ENCODE measurements at places on chromosomes 11 and 22.
A peak's percentile ranks its signal among the peaks of the same experiment; 100 is the strongest.

DNA sequence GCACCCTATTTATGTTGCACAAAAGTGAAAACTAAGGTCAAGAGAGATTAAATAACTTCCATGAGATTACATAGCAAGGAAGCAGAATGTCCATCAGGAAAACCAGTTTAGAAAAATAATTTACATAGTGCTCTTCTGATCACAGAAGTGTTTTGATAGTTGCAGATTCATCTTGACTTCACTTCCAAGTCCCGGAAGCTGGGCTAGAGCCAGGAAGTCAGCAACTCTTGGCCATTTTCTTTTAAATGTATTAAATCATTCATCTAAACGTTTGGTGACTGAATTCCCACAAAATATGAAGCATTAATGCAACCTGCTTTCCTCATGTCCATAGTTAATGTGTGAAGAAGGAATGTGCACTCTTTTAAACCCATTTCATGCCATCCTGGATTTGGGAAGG, 29.7 kb downstream of the APLP2 start:
- no peak for DNase-seq

GRCh38 chr11:90757849-90758494, 535.1 kb upstream of the CHORDC1 start:
- DNase-seq = peak; percentile 27

- DNase-seq = no peak
Measured at GRCh38 chr11:57359896-57360690, 20.9 kb downstream of the PRG3 start.

- no peak for DNase-seq
Measured at GRCh38 chr11:111018566-111018965, 227.0 kb upstream of the POU2AF2 start.

- no peak for DNase-seq
Measured at GRCh38 chr11:118008271-118008911, 22.2 kb downstream of the IL10RA start.

- DNase-seq = no peak
Measured at GRCh38 chr22:32786027-32786418, 15.5 kb upstream of the TIMP3 start.

DNA sequence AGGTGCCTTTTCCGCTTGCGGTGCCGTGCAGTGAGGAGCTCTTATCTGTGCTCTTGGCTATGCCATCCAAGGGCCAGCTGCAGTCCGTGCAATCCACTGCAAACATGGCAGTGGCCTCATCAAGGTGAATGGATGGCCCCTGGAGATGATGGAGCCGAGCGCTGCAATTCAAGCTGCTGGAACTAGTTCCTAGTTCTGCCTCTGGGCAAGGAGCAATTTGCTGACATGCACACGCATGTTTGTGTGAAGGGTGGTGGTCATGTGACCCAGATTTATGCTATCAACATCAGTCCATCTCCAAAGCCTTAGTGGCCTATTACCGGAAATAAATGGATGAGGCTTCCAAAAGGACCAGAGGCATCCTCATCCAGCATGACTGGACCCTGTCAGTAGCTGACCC, 3.1 kb upstream of the EHD1 start:
- no peak for DNase-seq

- DNase-seq = no peak
Measured at GRCh38 chr11:94129512-94130297, 1.1 kb downstream of the PANX1 start.

GRCh38 chr22:33850724-33851123, 69.6 kb downstream of the LARGE1 start:
- no peak for DNase-seq

- no peak for DNase-seq
Measured at GRCh38 chr22:32846780-32847491, 45.4 kb downstream of the TIMP3 start.

- no peak for DNase-seq
Measured at GRCh38 chr11:132062541-132062940, 692.1 kb downstream of the NTM start.

DNA sequence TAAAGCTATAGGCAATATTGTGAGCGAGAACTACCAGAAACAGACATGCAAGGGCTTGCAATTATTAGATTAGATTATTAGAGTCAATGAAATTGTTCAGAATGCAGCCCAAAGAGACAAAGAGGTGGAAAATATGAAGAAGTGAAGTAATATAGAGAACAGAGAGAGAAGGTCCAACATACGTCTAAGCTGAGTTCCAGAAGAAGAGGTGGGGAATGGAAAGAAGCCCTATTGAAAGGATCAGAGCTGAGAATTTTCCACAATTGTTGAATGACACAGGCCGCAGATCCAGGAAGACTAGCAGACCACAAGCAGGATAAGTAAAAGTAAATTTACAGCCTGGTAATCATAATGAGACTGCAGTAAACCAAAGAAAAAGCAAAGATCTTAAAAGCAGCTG, 93.2 kb downstream of the EXT2 start:
- no peak for DNase-seq

DNA sequence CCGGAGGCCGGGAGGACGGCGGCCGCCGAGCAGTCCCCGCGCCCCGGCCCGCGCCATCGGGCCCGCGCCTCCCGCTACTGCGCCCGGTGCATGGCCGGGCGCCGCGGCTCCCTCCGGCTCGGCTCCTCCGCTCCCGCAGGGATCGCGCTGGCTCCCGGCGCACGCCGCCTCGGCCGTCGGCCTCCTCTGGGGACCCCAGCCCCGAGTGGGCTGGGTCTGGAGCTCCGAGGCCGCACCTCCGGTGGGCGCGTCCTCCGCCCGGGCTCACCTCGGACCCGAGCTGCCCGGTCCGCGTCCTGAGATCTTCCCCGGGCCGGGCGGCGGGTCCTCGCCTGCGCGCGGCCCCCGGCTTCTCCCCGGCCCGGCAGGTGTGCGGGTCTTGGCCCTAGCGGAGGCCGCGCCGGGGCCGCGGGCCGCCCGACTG, 251 bp downstream of the SHISA8 start:
- DNase-seq = no peak

DNA sequence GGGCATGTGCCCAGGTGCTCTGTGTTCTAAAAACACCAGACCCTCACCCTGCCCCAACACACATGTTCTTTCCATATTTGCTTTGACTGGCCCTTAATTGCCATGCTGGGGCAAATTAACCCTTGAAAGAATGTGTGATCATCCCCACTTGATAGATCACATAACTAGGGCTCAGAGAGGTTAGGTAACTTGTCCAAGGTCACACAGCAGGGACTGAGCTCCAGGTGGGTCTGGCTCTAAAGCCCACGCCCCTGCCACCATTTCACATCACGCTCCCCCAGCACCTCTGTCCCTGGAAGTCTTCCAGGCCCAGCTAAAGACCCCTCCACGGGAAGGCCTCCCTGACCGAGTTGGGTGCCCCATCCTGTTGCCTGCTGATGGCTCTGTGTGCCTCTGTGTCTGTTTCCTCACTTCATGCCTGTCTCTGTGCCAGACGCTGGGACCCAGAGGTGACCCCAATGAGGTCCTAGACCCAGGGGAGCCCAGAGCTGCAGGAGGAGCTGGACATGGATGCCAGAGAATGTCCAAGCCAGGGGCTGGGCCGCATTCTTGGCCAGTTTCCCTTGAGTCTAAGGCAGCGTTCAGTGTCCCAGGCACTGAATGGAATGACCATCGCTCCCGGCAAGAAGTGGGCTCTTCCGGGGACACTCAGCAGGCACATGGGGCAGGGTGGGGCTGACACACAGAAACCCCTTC, 79.7 kb downstream of the MYO7A start:
- DNase-seq = no peak

GRCh38 chr11:80321786-80322185, 881.0 kb upstream of the TENM4 start:
- no peak for DNase-seq

GRCh38 chr22:23065495-23066122, 4.7 kb upstream of the GNAZ start:
- DNase-seq = no peak

- no peak for DNase-seq
Measured at GRCh38 chr11:8794677-8795103, 112.1 kb downstream of the RPL27A start.

GRCh38 chr11:19805376-19805775, 92.7 kb downstream of the NAV2 start:
- no peak for DNase-seq

DNA sequence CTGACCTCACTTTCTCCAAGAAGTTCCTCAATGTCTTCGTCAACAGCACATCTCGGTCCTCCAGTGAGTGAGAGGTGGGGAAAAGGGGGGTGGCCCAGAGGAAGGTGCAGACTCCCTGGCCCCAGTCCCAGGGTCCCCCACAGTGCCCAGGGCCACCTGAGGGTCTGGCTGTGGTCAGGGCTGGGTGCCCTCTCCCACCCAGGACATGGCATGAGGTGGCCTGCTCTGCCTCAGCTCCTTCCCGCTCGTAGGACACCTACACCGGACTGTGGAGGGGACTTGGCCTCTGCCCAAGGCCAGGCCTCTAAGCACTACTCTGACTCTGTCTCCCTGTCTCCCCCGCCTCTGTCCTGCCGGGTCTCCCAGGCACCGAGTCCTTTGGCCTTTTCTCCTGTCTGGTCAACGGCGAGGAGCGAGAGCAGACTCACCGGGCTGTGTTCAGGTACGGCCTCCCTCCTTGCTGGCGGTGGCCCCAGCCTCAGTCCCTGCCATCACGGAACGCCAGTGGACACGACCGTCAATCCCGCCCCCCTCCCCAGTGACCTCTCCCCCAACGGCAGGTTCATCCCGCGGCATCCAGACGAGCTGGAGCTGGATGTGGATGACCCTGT, 4.5 kb downstream of the MAPK8IP2 start:
- no peak for DNase-seq

- no peak for DNase-seq
Measured at GRCh38 chr11:62195945-62196344, 5.9 kb downstream of the SCGB1D1 start.

GRCh38 chr22:40676644-40677043, 2.6 kb upstream of the MCHR1 start:
- no peak for DNase-seq

- DNase-seq = no peak
Measured at GRCh38 chr11:64241491-64242374, 838 bp downstream of the FKBP2 start.

GRCh38 chr22:20319745-20320658, at the start of gene DGCR6L:
TSS of gene DGCR6L (minus strand) at chr22:20320060. CDS start at chr22:20319988, 72 bp downstream.
- DNase-seq = peak; percentile 95

DNA sequence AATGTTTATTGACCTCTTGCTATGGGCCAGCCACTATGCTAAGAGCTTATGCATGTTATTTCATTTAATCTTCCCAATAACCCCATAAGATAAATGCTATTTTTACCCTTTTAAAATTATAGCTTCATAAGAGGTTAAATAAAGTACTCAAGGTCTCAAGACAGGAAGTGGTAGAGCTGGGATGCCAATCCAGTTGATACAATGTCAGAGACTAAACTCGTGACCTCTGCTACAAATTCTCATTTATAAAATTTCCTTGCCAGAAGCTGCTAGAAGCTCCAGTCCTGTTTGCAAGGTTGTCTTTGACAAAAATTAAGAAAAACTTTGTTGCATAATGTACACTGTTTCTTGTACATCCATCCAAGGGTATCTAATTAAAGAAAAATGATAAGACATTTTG, 265.9 kb upstream of the MPPED2 start:
- no peak for DNase-seq

DNA sequence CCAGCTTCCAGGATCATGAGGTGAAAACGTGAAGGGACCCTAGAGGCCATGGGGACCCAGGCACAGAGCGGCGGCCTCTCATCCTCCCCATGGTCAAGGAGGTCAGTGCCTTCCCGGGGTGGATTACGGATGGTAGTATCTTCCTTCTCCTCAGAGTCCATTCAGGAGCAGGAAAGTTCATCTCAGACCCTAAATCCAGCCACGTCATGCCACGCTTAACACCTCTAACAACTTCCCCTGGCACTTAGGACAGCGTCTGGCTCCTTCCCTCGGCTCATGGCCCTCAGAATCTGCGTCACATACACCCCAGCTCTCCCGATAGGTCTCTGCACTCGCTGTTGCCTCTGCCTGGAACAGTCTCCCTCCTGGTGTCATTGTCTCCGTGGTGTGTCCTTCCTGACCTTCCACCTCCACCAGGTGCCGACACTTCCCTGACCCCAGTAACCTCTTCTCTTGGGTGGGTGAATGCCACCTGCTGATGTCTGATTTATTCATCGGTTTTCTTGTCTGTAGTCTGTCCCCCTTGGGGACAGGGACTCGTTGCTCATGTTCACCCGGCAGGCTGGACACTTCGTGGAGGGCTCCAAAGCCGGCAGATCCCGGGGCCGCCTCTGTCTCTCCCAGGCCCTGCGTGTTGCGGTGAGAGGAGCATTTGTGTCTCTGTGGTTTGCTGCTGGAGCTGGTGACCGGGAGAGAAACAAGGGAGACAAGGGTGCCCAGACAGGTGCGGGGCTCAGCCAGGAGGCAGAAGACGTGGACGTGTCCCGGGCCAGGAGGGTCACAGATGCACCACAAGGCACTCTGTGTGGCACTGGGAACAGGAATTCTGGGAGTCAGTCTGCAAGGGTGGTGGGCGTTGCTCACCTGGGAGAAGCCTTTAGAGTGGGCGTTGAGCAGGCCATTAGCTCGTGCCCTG, 1.4 kb downstream of the MYEOV start:
- DNase-seq = no peak

GRCh38 chr22:27772081-27772983, 29.2 kb downstream of the MN1 start:
- no peak for DNase-seq

DNA sequence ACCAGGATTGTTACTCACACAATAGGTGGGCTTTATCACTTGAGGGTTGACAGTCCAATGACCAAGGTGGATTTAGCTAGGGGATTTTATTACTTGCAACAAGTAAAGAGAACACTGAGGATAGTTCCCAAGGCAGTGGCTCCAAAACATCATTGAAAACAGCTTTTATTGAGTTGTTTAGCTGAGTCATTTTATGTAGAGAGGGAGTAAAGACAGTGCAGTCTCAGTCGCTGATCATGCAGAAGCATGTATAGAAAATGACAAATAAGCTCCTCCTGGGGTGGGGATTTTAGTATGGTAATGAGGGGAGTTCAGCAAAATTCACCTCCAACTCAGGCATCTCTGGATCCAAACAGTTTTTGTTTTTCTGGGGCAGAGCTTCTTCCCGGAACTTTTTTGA, 163.0 kb upstream of the CCDC179 start:
- no peak for DNase-seq

GRCh38 chr11:1855886-1856265, 3.0 kb downstream of the LSP1 start:
- DNase-seq = no peak

DNA sequence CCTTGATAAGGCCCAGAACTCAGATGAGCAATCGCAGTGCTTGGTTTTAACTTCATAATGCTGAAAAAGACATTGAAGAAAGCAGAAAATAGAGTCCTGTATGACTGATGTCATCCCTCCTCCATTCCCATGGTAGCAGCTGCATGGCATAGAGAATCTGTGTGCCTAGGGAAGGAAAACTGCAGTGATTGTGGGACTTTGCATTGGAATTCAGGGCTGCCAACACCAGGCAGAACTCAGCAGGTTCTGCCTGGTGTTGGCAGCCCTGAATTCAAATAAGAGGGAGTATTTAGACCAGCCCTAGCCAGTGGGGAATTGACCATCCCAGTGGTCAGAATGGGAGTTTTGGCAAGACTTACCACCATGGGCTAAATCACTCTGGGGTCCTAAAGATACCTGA, 1016.0 kb downstream of the FAM181B start:
- no peak for DNase-seq

- DNase-seq = no peak
Measured at GRCh38 chr11:44930588-44931302, 19.9 kb downstream of the TP53I11 start.

- no peak for DNase-seq
Measured at GRCh38 chr22:45470871-45471270, 31.8 kb upstream of the FBLN1 start.

GRCh38 chr11:19557185-19557584, 155.5 kb upstream of the NAV2 start:
- DNase-seq = no peak

- DNase-seq = no peak
Measured at GRCh38 chr11:77299528-77299993, 1.9 kb downstream of the GDPD4 start.

GRCh38 chr11:30432178-30432577, 109.3 kb downstream of the ARL14EP start:
- DNase-seq = no peak
